B cell (primary cell): ENCODE measurements at places on chromosomes 6 and 20. TPM values are rescaled to one million over a fixed set of nuclear protein-coding genes. Genes with fewer than 3 reads are reported as not detected.

- DNase-seq: no peak
Measured at GRCh38 chr6:53418288-53418687, 69.5 kb upstream of the ELOVL5 start.

DNA sequence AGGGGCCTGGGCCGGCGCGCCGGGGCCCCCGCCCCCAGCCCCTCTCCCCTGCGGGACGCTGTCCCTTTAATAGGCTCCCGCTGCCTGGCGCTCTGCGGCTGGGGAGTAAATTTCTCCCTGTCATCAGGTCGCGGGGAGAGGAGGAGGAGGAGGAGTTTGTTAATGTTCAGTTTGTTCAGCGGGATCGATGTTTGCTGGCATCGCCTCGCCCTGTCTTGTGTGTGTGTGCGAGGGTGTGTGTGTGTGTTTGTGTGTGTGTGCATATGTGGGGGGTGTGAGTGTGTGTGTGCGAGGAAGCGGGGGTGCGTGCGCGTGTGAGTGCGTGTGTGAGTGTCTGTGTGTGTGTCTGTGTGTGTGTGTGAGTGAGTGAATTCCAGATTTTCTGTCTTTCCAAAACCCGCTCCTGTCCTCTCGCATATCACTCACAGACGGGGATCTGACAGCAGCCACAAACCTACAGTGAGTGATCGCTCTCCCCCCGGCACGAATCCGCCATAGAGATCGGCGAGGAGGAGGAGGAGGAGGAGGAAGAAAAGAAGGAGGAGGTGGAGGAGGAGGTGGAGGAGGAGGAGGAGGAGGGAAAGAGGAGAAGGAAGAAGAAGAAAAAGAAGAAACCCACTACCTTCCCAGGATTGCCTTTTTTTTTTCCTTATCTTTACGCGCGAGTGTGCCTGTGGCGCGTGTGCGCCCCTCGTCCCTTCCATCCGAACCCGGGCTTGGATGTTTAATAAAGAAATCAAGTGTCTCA lies at the start of gene TSHZ2:
TSHZ2 (plus strand) TSS at position 169 of the 748 bp plus-strand sequence. CDS start 936 bp downstream, outside the sequence.
- DNase-seq: peak; percentile 38

NFYA gene
- total RNA-seq: 41.6 and 44.3 TPM in 2 replicates

- DNase-seq: peak; percentile 34
Measured at GRCh38 chr6:139327038-139327437, 35.2 kb upstream of the TXLNB start.
